Stimulated activated CD4-positive, alpha-beta T cell treated with anti-CD3 and anti-CD28 coated beads, Interleukin-15, amount 100 ng/mL, for 24 hours (primary cell): ENCODE measurements at places on chromosomes 3 and 15.

- no peak for DNase-seq
Observed at GRCh38 chr3:73499787-73500186, 125.0 kb downstream of the PDZRN3 start.

DNA sequence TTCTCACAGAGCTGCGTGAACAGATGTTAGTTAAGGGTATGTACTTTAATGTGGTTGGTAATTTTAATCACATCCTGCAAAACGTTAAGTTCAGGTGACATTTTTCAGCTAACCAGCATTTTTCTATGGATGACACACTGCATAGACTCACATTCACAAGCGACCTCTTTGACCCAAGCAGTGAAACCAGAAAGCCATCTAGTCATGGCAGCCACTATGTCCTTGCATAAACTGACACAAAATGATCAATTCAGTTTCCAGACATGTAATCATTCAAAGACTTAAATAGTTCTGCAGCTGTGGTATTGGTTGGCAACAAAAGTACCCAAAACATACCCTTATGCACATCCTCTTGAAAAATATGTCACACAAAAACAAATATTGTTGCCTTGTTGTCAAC lies 7.4 kb upstream of the CAPN7 start:
- DNase-seq = no peak

GRCh38 chr3:67601919-67602608 lies 52.3 kb downstream of the SUCLG2 start:
- peak; percentile 11 for DNase-seq

GRCh38 chr15:59020322-59020721 lies 32.9 kb downstream of the RNF111 start:
- no peak for DNase-seq

- no peak for DNase-seq
Observed at GRCh38 chr3:174355505-174355904, 503.6 kb upstream of the NAALADL2 start.

DNA sequence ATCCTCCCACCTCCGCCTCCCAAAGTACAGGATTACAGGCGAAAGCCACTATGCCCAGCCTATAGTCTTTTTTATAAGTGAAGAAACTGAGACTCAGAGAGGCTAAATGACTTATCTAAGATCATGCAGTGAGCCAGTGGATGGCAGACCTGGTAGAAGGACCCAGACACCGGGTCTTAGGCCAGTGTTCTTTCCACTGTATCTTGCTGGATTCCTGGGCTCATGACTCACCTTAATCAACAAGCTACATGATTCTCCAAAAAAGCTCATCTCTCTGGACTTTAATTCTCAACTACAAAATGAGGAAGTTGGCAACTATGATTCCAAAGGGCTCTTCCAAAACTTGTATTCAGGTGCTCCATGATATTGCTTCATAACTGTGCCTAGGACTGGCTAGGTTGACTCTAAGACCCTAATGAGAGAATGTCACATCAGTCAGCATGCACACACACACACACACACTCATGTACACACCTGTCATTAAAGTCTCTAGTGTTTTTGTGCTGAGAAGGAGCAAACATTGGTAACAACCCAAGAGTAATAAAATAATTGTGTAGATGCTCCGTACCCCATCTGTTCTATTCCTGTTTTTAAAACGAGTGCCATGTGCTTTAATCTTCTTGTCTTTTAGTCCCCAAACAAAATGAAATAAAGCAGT lies 89.7 kb upstream of the SLC4A7 start:
- no peak for DNase-seq

- no peak for DNase-seq
Observed at GRCh38 chr3:138578961-138579574, 15.0 kb downstream of the CEP70 start.

GRCh38 chr3:65018801-65019200 lies 331.0 kb upstream of the ADAMTS9 start:
- DNase-seq = no peak

GRCh38 chr3:142735462-142735861 lies 11.6 kb downstream of the TRPC1 start:
- DNase-seq = no peak

- no peak for DNase-seq
Observed at GRCh38 chr3:13161771-13162535, 88.7 kb upstream of the IQSEC1 start.

- no peak for DNase-seq
Observed at GRCh38 chr3:156311431-156311830, 191.1 kb downstream of the KCNAB1 start.

GRCh38 chr15:57668016-57668415 lies 38.5 kb upstream of the POLR2M start:
- no peak for DNase-seq

GRCh38 chr15:70034141-70034540 lies 63.6 kb downstream of the TLE3 start:
- DNase-seq = no peak

GRCh38 chr15:70126362-70126761 lies 28.6 kb upstream of the TLE3 start:
- no peak for DNase-seq

DNA sequence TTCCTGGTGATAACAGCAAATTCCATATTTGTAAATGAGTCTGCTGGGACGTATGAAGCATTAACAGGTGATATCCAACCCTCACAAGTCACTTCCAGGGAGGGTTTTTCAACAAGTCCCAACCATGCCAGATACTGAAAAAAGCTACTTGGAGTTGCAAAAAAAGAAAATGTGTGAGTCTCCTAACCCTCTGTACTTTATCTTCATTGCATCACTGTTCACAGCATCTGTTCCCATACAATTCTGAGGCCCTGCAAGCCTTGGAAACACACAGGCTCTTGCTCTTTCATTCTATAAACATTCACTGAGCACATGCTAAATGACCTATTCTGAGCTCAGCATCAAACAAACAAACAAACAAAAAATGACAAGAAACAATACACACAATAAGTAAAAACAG lies 120.8 kb downstream of the RFTN1 start:
- DNase-seq = no peak

- DNase-seq = no peak
Observed at GRCh38 chr15:77004189-77004588, 9.3 kb downstream of the PSTPIP1 start.

GRCh38 chr3:42473083-42473932 lies 29.1 kb upstream of the VIPR1 start:
- no peak for DNase-seq

GRCh38 chr3:48695393-48695753 lies 9.7 kb upstream of the NCKIPSD start:
- DNase-seq = no peak

- no peak for DNase-seq
Observed at GRCh38 chr3:141292356-141293058, 60.9 kb downstream of the PXYLP1 start.

DNA sequence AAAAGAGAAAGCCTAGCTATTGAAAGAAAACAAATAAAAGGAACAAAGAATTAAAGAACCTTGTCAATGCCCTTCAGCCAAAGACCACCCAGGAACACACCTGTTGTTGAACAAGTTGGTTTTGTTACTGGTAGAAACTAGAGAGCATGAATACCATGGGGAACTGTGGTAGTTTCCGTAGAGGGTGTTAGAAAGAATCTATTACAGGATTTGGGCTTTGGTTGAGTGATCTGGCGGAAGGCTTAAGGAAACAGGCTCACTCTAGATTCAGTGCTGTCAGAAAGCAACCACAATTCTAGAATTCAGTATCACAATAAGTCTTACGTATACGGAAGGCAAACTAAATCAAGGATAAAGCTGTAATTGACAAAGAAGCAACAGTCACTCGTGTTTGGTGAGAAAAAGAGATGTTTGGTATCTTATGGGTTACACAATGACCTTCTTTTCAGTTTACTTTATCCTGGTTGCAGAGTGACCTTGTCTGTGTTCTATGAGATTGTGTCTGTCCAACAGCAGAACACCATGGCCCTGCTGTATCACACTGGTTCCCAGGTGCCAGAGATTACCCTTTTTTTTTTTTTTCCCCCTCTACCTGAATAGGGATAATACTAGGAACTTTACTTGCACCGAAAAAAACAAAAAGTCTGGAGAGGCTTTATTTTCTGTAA lies 265.9 kb downstream of the SHQ1 start:
- DNase-seq = no peak

- DNase-seq = no peak
Observed at GRCh38 chr3:184745526-184745925, 33.7 kb upstream of the MAGEF1 start.

DNA sequence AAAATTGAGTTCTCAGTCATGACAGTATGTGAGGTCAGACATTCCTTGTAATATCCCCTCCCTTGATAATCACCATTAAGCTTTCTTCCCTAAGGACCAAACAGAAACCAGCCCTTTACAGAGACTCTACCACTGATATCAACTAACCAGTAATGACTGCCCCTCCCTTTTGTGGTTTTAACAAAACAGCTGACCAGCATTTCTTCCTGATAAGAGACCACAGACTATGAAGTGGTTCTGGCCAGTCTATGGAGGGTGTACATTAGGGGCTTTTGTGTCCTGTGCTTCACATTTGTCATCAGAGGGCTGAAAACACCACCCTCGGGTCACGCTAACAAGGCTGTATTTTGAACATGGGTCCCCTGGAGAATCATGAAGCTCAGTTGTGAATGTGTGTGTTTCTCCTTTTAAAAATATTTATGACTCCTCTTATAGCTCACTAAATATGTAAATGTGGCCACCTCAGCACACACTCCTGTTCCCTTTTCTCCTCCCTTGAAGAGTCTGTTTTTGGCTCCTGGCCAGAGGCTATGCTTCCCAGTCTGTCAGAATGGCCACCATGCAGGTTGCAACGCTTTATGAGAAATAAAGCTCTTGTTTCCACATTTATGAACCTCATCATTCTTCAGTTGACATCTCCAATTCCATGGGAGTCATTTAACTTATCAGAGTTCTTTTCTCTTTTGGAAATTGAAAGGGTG lies 239.3 kb downstream of the CPNE4 start:
- DNase-seq = no peak

DNA sequence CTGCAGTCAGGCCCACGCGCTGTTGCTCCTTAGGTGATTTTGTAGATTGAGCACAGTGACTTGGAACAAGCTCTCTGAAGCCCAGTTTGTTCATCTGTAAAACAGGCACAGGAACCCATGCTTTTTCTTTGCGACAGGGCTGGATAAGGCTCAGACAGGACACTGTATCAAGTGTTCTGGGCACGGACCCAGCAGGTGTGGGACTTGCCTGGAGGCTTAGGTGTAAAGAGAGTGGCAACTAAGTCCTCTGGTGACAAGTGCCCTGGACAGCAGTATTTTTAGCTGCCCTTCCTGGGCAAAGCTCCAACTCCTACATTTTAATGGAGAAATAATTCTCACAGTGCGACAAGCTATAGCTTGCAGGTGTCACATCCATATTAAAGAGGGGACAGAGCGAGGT lies 32.2 kb downstream of the CD276 start:
- DNase-seq = no peak

- DNase-seq = no peak
Observed at GRCh38 chr15:92102395-92102755, 248.9 kb downstream of the SLCO3A1 start.

GRCh38 chr3:120497818-120498217 lies 47.0 kb upstream of the FSTL1 start:
- DNase-seq = no peak

GRCh38 chr3:8524656-8525399 lies 23.2 kb downstream of the LMCD1 start:
- no peak for DNase-seq

- DNase-seq = no peak
Observed at GRCh38 chr15:66901336-66902100, 163.9 kb upstream of the SMAD3 start.

DNA sequence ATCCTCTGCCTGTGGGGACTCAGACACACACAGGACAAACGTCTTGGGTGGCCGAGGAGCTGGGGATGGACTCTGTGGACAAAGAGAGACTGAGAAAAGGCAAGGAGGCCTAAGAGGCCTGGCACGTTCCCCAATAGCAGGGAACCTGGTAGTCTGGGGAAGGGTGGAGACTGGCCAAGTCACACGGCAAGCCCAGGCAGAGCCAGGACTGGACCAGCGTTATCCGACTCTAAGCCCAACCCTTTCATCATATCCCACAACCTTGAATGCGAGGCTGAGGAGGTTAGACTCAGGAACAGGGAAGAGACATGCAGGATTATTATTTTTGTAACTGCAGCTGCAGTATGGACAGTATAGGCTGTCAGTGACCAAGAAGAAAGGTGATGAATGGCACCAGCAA lies 53.4 kb downstream of the SLC6A11 start:
- DNase-seq = no peak

DNA sequence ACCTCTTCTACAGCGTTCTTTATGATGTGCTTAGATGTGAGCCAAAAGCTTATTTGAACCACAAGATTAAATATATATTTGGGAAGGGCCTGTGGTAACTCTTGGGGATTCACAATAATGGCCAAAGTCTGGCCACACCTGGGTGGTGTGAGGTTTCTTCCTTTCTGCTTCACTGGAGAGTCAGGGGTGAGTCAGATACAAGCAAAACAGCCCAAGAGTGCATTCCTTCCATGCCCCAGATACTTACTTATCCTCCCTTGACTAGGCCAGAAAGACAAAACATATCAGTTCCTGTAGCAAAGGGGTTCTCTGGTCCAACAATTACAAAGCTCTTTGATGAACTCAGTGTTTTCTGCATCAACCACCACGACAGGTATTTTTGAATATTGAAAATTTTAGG lies 941 bp downstream of the ZBED2 start:
- DNase-seq = no peak

DNA sequence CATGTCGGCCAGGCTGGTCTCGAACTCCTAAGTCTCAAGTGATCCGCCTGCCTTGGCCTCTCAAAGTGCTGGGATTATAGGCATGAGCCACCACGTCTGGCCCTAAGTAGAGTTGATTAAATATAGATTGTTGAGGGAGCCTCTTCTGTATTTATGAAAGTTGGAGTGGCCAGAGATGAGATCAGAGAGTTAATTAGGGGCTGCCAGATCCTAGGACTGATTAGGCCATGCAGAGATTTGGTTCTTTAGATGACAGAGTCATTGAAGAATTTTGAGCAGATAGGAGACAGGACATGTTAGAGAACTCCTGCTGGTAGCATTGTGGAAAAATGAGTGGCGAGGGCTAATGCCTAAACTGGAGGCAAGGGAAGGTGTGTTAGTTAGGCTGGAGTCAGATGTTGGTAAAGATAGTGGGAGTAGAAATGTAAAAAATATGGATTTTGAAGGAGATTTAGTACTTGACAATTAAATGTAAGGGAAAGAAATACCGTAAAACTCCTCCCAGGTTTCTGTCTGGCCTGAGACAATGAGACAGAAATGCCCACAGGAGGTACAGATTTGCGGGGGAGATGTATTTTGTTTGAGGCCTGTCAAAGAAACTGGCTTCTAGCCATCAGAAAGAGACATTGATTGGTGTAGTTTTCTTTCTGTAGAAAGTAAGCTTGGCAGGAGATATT lies 23.4 kb downstream of the SACM1L start:
- DNase-seq = no peak

GRCh38 chr3:4826237-4827100 lies 152.8 kb upstream of the BHLHE40 start:
- DNase-seq = no peak

GRCh38 chr3:53859178-53859577 lies 12.8 kb downstream of the IL17RB start:
- no peak for DNase-seq

DNA sequence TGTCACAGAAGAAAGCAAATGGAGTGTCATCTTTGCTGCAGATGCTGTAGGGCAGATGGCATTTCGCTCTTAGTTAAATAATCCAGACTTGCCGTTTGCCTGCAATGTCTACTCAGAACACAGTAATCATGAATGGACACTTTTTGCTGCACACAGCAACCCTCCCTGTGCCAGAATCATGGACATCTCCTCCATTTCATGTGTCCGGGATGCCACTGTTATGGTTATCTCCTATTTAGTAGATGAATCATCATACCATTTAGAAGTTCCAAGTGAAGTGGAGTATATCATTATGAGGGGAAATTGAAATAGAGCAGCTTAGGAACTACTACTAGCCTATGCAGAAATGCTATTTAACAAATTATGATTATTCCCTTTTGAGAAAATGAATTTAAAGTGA lies 118.5 kb downstream of the DUT start:
- DNase-seq = no peak
